ENCODE measurements at places on chromosomes 7 and 10.

GRCh38 chr10:88971221-88972061, 18.9 kb upstream of the ACTA2 start:
- DNase-seq, result no peak

DNA sequence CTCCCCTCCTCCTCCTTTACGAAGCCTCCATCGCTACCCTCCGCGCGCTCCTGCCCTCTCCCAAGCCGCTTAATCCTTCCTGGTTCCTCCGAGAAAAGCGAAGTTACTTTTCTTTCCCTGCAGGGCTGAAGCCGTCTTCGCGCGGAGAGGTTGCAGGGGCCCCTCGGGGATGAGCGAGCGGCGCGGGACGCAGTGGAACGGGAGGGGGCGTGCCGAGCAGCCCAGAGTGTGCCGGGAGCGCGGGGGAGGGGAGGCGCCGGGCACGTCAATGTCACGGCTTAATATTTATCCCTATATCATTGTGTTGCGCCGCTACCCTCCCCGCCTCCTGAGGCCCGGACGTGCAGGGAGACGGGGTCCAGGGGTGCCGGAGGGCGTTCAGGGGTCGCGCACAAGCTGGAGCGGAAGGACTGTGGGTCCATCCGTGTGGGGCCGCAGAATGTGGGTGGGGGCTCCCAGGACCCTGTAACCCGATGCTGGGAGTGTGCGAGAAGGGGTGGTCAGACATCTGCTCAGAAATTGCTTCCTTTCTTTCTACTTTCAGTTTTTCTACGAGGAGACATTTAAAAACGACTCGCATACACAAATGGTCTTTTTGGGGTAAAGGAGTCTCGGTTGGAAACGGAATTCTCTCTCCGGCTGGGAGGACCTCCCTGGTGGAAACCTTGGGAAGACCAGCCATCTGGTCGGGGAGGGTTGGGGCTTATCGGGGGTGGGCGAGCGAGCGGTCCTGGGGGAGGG, 2.4 kb downstream of the CDK6 start:
- DNase-seq, result peak; percentile 76

DNA sequence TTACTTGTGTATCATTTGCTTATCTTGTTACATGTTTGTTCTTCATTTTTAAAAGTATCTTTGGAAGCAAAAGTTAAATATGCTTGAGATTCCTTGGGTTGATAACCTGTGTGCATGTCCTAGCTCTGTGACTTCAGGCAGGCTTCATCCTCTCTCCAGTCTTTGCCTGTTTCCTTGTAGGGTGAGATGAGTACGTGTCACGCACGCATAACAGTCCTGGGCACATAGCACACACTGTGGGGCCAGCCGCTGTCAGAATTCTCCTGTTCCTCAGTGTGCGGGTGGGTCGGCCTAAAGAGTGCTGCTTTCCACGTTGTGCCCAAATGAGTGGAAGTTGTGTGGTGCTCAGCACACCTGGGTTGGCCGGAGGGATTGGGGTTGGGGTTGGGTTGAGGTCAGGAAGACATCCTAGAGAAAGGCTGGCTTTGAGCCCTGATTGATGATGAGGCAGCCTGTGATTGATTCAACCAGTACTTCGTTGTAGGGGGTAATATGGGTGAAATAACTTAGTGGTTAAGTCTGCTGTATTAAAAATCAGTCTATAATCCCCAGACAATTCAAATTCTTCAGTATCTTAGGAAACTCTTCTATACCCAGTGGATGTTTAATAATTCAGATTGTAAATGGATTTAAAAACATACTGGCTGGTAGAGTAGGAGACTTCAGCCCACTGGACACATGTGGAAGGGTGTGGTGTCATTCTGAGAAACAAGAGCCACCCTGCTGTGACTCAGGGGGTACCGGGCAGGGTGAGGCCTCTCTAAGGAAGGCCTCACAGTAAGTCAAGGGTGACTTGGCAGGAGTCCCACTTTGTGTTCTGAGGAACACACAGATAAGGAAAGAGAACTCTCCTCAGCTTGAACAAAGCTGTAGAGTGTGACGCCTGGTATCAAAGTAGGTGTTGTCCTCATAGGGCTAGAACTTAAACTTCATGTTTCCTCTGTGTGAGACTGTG, 54.8 kb downstream of the DAGLB start:
- peak; percentile 67 for DNase-seq

DNA sequence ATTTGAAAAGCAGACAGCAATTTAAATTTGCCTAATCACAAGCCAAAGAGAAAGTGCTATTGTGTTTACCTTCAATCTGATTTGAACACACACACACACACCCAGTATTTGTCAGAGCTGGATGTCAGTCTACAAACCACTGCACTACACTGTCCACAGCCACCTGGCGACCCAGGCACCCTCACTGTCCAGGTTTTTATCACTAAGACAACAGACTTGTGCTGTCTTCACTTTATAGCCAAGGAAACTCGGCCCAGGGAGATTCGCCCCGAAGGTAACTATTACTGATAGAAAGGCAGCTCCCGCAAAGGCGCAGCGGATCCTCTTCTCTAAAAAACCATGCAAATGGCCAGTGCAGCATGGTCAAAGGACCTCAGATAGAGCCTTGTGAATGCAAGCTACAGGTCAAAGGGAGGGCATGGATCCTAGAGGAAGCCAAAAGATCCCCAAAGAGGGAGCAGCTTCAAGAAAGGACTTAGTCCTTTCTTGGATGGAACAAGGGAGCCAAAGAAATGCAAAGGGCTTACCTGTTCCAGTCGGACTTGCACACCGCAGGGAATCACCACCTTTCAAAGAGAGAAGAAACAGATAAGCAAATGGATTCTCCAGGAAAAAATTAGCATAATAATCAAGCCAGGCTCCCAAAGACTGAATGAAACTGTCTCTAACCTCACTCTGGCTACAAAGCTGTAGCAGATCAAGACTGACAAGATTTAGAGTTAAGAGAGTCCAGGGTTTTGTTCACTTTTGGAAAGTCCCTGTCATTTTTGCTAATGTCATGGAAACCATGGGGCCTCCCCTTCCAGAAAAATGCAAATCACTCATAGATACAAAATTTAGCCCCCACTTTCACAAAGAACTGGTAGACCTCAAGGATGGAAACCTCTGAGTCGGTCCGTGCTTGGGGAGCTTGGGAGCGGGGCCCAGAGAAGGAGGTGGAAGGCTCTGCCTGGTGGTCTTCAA, 101.1 kb downstream of the TNS3 start:
- DNase-seq, result no peak

- DNase-seq, result peak; percentile 89
Observed at GRCh38 chr10:17673471-17674061, 29.6 kb downstream of the STAM start.

DNA sequence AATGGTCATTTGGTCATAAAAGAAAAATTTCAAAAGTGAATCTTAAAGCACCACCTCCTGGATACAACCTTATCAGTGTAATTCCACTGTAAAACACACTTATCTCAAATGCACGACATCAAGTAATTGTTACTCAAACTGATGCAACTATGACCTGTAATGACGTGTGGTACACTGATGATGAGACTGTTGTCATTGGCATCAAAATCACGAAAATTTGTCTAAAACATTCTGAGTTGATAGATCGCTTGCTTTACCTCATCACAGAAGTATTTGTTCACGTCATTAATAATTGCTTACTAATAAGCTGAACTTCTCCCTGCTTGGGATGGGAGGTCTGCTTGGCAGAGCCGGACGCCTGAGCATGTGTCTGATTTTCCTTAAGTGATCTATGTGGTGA, 221.8 kb upstream of the KLF6 start:
- no peak for DNase-seq

DNA sequence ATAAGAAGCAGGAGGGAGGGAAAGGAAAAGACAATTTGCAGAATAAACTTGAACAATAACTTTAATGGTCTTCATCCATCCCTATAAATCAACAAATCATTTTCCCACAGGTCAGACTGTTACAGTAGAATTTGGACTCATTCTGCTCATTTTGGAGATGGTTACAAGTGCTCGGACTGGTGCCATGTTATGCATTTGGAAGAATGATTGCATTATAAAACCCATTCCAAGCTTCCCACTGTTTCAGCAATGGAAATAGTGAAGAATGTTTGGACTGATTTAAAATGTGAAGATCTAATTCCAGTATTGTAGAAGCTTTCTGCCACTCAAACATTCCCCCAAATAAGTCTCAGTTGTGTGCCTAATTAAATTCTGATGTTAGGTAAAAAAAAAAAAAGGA, 99.7 kb upstream of the ZEB1 start:
- no peak for DNase-seq

DNA sequence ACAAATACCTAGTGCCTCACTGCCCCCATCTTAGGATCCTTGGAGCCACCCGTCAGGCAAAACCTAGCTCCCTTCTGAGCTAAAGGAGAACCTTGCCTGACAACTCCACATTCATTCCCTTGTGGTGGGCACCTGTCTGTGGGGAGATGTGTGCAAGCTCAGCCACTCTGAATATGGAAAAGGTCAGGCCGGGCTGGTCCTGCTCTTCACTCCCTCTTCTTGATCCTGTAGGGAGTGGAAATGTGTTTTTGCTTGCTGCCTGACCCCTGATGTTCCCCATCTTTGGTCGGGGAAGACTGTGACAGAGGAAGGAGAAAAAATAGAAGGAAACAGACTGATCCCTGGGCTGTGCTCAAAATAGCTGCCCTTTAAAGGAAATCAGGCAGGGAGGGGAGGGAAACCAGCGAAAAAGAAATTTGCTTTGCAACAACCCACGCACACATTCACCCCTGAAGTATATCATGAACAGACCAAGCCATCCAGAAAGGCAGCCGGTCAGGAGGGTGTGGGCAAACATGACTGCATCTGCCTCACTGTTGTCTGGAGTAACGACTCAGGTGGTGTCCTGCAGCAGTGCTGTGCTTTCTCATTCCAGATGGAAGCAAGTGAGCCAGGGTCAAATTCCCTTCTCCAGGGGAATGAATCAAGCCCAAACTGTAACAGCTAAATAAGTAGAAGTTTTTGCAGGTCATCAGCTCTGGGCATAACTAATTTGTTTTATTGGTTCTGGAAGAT, 74.0 kb downstream of the SCRN1 start:
- DNase-seq, result no peak

- DNase-seq, result no peak
Observed at GRCh38 chr7:45363669-45364068, 206.1 kb downstream of the RAMP3 start.

DNA sequence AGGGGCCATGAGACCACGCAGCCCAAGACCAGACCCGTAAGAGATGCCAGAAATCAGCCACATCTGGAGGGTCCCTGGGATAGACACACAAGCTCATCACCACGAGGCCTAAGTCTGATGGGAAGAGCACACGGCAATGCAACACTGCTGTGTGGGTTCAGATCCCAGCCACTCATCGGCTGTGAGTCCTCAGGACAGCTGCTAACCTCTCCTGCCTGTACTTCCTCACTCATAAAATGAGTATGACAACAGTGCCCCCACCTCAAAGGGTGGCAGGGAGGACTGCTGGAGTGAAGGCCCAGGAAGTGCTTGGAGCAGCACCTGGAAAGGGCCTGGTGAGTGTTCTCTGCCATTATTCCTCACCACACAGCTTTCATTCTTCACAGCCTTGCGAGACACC, 60.9 kb downstream of the MAD1L1 start:
- DNase-seq, result no peak

- DNase-seq, result no peak
Observed at GRCh38 chr10:35276889-35277288, 59.4 kb upstream of the CCNY start.

- no peak for DNase-seq
Observed at GRCh38 chr7:144842377-144842851, 6.6 kb upstream of the TPK1 start.

GRCh38 chr10:5524641-5525560, at the start of gene CALML3:
Gene CALML3 (plus strand): TSS chr10:5524961. CDS start chr10:5525086, 125 bp downstream.
- no peak for DNase-seq

DNA sequence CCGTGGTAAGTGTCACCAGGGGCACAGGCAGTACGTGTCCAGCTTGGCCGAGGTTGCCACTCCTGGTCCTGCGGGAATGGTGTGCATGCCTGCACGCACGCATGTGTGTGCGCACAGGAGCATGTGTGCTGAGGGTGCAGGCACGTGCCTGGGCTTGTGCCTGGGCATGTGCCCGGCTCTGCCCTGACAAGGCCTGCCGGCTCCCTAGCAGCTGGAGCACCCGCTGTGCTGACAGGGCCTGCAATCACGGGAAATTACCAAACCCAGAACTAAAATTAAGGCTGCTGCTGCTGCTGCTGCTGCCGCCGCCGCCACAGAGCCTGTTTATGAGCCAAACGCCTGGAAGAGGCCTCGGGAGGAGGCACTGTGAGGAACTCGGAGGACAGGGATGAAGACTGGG, 28.7 kb downstream of the GHRHR start:
- DNase-seq, result peak; percentile 25

DNA sequence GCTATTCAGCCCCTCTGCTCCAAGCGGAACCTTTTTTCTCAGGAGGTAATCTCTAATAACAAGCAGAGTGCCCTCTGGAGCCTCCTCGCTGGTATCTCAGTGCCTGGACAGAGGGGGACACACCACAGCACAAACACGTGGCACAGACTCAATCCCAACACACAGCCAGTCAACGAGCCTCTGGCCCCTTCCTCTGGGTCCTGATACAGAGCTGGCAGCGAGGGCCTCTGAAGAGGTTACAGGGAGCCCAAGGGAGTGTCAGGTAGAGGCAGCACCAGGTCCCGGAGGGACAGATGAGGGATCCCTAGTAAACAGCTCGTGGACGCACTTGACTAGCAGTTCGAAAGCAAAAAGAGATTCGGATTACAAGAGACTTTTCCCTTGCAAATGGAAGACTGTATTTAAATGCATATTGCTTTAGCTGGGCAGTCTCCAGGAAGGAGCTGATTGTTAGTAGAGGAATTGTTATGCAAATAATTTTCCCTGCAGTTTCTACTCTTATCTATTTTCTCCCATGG, 14.1 kb downstream of the CXCL12 start:
- DNase-seq, result no peak

- no peak for DNase-seq
Observed at GRCh38 chr10:21519397-21519933, 6.0 kb downstream of the SKIDA1 start.

GRCh38 chr7:94635687-94636086, 20.2 kb downstream of the SGCE start:
- no peak for DNase-seq

GRCh38 chr7:21829731-21830130, 116.0 kb downstream of the CDCA7L start:
- DNase-seq, result no peak

DNA sequence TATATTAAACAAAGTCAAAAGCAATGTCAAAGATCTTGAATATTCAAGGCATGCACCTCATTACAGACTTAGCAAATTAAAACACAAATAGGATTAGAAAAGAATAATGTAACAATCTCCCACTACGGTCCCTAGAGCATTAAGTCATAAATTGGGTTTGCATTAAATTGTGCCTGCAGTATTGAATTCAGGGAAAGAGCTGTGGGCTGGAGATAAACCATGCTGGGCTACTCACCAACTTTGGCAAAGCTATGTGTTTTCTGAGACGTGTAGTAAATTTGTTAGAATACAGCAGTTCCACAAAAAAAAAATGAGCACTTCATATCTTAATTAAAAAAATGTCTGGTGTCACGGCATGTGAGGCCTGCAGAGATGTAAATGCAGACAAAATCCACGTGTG, 241.6 kb downstream of the SNX10 start:
- no peak for DNase-seq

- no peak for DNase-seq
Observed at GRCh38 chr10:132875435-132875834, 66.9 kb downstream of the CFAP46 start.

Measured in MG63 (cell line).